ENCODE measurements at places on chromosomes 7 and 10. TPM values are rescaled to one million over a fixed set of nuclear protein-coding genes. Genes with fewer than 3 reads are reported as not detected.

The PRF1 gene
- not detected for total RNA-seq

The GIMAP5 gene
- 0.85 TPM for total RNA-seq

The PHF14 gene
- total RNA-seq = 38.6 TPM

The BICC1 gene
- total RNA-seq = 0.32 TPM

The PRLHR gene
- total RNA-seq = not detected

The SORCS3 gene
- total RNA-seq = not detected

The CNPY1 gene
- not detected for total RNA-seq

The SCIN gene
- 0.69 TPM for total RNA-seq

The GPR15LG gene
- total RNA-seq = not detected

The IDI2 gene
- not detected for total RNA-seq

The ENTPD1 gene
- 23.0 TPM for total RNA-seq

The TMEM270 gene
- not detected for total RNA-seq

The TRIM50 gene
- not detected for total RNA-seq

The FRMPD2 gene
- 0.42 TPM for total RNA-seq

The COL28A1 gene
- total RNA-seq = not detected

The SLC18A3 gene
- not detected for total RNA-seq

The UCMA gene
- not detected for total RNA-seq

The ACTL6B gene
- total RNA-seq = not detected

The GRID1 gene
- total RNA-seq = not detected

The ADAM12 gene
- total RNA-seq = 0.33 TPM

The OR9A2 gene
- not detected for total RNA-seq

The ZSCAN25 gene
- total RNA-seq = 11.4 TPM

The SPDYE18 gene
- total RNA-seq = 0.66 TPM

The TMEM176A gene
- not detected for total RNA-seq

The HMX2 gene
- total RNA-seq = not detected

The PNLIPRP3 gene
- total RNA-seq = not detected

The MOSPD3 gene
- total RNA-seq = 24.4 TPM

The CPA2 gene
- total RNA-seq = not detected

The LBX1 gene
- not detected for total RNA-seq

The OPALIN gene
- not detected for total RNA-seq

The TMEM236 gene
- total RNA-seq = 0.24 TPM

The DPYSL4 gene
- total RNA-seq = 32.9 TPM

The NRG3 gene
- total RNA-seq = 3.9 TPM

The INMT gene
- not detected for total RNA-seq

The TWNK gene
- 10.9 TPM for total RNA-seq

The PRSS37 gene
- not detected for total RNA-seq

The TAS2R60 gene
- total RNA-seq = not detected

The PYROXD2 gene
- 7.0 TPM for total RNA-seq

The PDIA4 gene
- total RNA-seq = 308 TPM

The OR2A7 gene
- total RNA-seq = 0.21 TPM

The DOCK4 gene
- total RNA-seq = 164 TPM

The PPA1 gene
- 140 TPM for total RNA-seq

The ZNF804B gene
- not detected for total RNA-seq

The SPDYE5 gene
- total RNA-seq = 0.16 TPM

The TMEM196 gene
- not detected for total RNA-seq

The TFPI2 gene
- 33.1 TPM for total RNA-seq

The HOXA4 gene
- 8.1 TPM for total RNA-seq

The PTN gene
- total RNA-seq = not detected

The SPAM1 gene
- total RNA-seq = not detected

The GJD4 gene
- total RNA-seq = not detected

The CTAGE8 gene
- 0.49 TPM for total RNA-seq

The TMED4 gene
- 63.4 TPM for total RNA-seq

The UTF1 gene
- not detected for total RNA-seq

The OGDHL gene
- 0.58 TPM for total RNA-seq

The NXPH1 gene
- total RNA-seq = not detected

The PTPRZ1 gene
- not detected for total RNA-seq
